Fibroblast of skin of left biceps (primary cell): ENCODE measurements at places on chromosomes 5 and 9.

GRCh38 chr9:86406366-86406765, 52.2 kb upstream of the TUT7 start:
- DNase-seq: peak; percentile 13

GRCh38 chr9:89881431-89881830, 276.6 kb downstream of the GADD45G start:
- no peak for DNase-seq

DNA sequence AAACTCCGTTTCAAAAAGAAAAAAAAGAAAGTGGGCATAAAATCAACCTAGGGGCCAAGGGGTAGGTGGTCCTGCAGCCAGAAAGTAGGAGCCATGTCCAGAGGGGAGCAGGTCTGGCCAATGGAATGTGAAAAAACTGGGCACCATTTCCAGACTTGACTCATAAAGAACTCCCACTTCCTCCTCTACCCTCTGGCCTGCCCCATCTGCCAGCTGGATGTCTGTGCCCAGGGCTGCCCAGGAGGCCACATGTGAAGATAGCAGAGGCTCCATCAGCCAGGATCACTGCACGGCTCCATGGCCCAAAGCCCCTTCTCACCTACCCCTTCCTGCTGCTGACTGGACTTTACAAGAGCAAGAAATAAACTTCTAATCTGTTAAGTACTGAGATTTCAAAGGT, 42.1 kb upstream of the EEIG1 start:
- DNase-seq: no peak

GRCh38 chr9:86734771-86735170, 212.5 kb downstream of the GAS1 start:
- DNase-seq: no peak

DNA sequence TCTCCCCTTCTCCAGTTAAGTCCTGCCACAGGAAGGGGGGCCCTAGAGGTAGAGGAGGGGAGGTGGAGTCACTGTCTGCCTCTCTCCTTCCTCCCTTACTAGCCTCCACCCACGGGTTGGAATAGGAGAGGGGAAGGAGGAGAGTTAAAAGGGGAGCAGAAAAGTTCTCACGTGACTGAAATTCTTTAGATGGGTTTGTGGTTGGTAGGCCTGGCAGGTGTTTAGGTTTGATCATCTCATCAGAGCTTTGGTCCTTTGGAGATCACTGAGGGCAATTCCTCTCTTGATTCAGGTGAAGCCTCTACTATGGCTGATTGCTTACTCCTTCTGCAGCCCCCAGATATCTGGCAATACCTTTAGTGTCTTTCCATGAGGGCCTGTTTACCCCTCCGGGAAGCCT, 24.9 kb upstream of the C5orf63 start:
- DNase-seq: no peak

DNA sequence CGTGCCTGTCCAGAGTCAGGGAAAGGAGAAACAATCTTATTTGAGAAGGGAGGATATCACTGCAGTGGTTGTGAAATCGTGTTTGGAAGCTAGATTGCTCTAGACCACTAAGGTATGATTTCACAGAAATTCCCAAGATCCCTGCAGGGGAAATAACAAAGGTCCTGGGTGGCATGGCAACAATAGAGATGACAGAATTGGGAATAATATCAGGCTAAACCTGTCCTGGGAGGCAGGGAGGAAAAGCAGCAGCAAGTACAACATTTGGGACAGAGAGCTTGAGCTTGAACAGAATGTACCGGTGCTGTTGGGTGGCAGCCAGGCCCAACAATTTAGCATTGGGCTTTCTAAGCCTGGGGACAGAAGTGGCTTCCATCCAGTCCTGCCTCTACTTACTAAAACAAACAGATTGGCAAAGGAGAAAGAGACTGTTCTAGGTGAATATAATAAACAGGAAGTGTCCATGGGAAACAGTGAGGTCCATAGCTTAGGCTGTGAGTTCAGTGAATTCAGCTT, 17.0 kb upstream of the ARHGAP26 start:
- no peak for DNase-seq

- DNase-seq: no peak
These were observed 100.3 kb downstream of the PCSK1 start for GRCh38 chr5:96332535-96333366.

DNA sequence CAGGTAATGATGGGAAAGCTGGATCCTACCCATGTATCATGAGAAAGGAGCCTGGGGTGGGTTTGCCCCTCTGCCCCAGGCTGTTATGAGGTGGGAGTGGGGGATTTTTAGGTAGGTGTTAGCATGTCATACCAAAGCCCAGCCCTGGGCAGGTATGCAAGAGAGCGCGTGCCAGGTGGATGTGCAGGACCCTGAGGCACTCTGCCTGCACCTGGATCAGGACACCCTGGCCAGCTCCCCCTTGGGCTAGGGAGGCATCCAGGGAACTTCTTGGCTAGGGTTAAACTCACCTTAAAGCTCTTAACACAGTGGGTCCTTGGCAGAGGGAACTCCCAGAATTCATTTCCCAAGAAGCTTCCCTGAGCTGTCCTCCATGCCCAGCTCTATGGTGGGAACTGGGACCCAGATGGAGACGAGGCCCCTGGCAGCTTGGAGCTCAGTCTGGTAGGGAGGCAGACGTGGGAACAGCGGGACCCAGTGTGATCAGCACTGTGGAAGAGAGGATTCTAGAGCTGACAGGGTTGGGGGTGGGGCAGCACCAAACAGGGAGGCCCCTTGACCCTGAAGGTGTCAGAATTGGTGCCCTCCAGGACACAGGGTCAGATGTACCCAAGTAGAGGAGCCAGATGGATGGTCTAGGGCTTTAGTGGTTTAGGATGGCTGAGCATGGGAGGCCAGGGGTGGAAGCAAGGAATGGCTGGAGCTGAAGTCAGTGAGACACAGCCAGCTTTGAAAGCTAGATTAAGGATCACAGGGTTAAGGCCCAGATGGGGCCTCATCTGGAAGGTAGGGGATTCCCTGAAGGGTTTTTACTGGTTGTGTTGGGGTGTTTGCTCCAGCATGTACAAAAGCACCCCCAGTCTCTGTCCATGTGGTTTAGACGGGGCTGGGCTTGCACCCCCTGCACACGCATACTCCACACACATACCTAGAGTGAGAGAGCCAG, 2.2 kb upstream of the PRR7 start:
- DNase-seq: no peak

- peak; percentile 94 for DNase-seq
These were observed 278.0 kb downstream of the ADAMTS6 start for GRCh38 chr5:65203746-65204145.

- peak; percentile 44 for DNase-seq
These were observed 1468.0 kb downstream of the FOXD4L5 start for GRCh38 chr9:63816751-63817621.
